ENCODE measurements at places on chromosomes 3 and 15.

DNA sequence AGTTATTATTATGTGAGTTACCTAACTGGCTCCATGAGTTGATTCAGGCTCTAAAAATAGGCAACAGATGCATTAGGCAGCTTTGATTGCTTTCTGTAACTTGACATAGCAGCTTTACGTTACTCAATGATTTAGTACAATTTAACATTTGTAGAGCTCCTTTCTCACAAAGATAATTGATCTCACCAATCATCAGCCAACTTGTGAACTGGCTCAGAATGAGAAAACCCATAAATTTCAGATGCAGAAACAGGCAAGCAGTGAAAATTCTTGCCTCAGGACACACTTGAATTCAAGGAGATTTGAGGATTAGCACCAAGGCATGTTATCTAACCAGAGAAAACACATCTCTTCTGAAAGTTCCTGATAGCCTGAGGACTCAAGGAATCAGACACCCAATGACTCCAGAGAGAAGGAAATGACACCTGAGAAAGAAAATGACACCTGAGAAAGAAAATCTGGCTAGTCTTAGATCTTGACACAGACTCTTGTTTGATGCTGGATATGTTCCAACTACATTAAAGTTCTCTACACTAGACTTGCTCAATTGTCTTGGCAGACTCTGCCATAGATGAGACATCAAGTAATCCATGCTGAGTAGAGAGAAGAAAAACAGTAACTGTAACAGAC, 315.1 kb upstream of the CBLB start:
- DNase-seq = no peak

GRCh38 chr15:81560405-81560804, 186.4 kb upstream of the TMC3 start:
- no peak for DNase-seq

DNA sequence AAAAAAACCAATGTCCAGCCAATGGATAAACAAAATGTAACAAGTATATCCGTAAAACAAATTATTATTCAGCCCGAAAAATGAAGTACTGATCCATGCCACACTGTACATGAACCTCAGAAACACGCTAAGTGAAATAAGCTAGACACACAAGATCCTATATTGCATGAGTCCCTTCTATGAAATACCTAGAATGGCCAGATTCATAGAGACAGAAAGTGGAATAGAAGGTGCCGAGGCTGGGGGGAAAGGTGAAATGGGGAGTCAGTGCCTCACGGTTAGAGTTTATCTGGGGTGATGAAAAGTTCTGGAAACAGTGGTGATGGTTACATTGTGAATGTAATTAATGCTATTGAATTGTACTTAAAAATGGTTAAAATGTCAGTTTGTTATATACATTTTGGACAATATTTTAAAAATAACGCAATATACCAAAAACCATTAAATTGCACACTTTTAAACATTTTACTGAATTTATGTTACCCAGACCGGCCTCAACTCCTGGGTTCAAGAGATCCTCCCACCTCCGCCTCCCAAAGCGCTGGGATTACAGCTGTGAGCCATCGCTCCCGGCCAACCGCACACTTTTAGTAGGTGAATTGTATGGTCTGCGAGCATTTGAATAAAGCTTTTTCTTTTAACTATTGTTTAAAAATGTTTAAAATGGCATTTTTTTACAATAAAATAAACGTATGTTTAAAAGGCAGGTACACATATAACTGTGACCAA, 2.1 kb downstream of the RNF168 start:
- no peak for DNase-seq

DNA sequence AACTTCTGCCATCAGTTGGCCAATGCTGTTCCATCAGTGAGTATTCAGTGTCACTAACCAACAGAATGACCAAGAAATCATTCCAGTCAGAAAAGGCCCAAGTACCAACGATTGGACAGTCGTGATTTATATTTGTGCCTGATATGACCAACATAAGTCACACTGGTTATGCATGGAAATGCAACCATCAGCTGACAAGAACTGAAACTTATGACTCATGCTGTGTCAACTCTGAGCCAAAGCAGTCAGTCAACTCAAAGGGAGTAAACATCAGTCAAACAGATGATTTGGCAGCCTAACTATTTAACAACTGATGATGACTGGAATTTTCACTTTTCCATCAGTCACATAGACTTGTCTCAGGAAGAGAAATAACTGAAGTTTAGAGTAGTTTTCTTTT, 142.4 kb downstream of the ANXA2 start:
- no peak for DNase-seq

- DNase-seq = no peak
Measured at GRCh38 chr3:53719796-53720195, 126.4 kb downstream of the CHDH start.

GRCh38 chr3:93973131-93974126, at the start of gene PROS1:
Gene PROS1 (minus strand): TSS chr3:93973896. CDS start chr3:93973749, 147 bp downstream.
- peak; percentile 74 for DNase-seq

- no peak for DNase-seq
Measured at GRCh38 chr3:196837819-196838420, 29.8 kb upstream of the SENP5 start.

- DNase-seq = no peak
Measured at GRCh38 chr15:81432179-81432578, 58.2 kb upstream of the TMC3 start.

DNA sequence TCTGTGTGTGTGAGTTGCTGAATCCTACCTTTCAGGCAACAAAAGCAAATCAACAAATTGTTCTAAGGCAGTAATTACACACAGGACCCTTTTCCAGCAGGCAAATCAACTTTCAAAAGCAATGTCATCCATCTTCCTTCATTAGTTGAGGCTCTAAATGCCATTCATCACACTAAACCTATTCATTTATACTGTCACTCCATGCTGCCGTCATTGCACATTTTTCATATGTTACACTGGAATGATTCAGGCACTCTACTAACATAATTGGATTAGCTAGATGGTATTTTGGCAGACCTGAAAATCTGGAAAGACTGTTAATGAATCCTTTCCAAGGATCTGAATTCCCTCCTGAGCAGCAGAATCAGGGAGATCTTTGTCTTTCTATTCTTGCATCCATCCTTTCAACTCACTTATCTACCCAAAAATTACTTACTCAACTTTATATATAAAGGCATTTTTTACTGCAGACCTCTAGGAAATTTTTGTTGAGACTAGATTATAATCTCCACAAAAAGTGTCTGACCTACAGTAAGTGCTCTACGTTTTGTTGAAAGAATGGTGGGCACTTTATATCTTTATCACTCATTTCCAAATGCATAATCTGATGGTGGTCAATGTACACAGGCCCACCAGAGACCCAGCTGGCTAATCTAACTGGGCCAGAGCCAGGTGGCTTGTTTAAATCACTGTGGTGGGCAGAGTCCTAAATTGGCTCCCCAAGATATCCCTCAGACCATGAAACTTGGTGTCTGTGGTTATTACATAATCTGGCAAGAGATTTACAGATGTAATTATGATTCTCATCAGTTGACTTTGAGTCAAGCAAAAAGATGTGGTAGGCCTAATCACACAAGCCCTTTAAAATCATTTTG, 25.0 kb downstream of the MIX23 start:
- no peak for DNase-seq
